ENCODE measurements at places on chromosomes 13 and 19. TPM values are rescaled to one million over a fixed set of nuclear protein-coding genes. Genes with fewer than 3 reads are reported as not detected.

The CYP4F2 gene
- not detected for total RNA-seq

The ZNF460 gene
- total RNA-seq, result 101 TPM

The TINCR gene
- total RNA-seq, result under 0.01 TPM

- DNase-seq, result no peak
- H3K36me3 ChIP-seq, result peaks cover 4% of the 10 kb centered on the region
- H3K4me1 ChIP-seq, result no peaks in the 10 kb centered on the region
- no peaks in the 10 kb centered on the region for H3K27me3 ChIP-seq
- H3K4me3 ChIP-seq, result no peak overlapping the region
These were observed 70.5 kb downstream of the GJA3 start for GRCh38 chr13:20090349-20090748.

DNA sequence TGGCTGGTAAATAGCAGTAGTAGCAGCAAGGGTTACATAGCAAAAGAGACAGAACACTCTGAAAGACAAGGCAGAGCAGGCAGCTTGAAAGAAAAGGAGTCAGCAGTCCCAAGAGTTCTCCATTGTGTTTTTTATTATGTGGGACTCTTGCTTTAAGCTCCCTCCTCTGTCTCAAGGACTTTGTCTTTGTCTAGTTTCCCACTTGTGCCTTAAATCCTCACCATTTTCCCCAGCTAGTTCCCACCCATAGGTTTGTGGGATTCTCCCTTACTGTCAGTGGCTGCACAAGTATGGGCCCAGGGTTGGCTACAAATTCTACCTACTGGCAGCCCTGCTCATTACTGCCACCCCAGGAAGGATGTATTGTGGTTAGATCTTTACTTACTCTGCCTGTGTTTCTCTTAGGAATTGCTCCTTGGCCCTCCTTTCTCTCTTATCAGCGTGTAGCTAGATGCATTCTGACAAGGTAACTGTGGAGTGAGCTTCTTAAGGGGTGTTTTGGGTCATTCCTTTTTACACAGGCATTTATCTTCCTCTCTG, 413.4 kb upstream of the PCDH9 start:
- no peak overlapping the region for H3K4me3 ChIP-seq
- no peaks in the 10 kb centered on the region for H3K36me3 ChIP-seq
- H3K4me1 ChIP-seq, result no peaks in the 10 kb centered on the region
- no peak for DNase-seq

Measured in osteoblast (primary cell).